ENCODE measurements at places on chromosomes 12 and 14. TPM values are rescaled to one million over a fixed set of nuclear protein-coding genes. Genes with fewer than 3 reads are reported as not detected.

DNA sequence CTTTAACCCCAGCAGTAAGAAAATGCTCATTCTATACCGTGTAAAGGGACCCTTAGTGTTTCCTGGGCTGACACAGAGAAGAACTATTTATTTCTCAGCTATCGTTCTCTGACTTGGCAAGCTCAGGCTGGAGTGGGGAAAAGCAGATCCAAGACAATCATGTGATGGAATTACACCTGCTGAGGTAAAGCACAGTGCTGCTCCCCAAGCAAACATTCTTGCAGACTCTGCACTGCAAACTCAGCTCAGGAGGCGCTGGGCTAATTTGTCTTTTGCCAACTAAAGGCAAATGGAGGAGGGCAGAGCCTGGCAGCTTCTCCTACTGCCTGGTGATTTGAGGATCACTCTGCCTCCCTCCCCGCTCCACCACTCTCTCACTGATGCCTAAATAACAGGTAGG, 57.8 kb upstream of the FUT8 start:
- no peak for DNase-seq

DNA sequence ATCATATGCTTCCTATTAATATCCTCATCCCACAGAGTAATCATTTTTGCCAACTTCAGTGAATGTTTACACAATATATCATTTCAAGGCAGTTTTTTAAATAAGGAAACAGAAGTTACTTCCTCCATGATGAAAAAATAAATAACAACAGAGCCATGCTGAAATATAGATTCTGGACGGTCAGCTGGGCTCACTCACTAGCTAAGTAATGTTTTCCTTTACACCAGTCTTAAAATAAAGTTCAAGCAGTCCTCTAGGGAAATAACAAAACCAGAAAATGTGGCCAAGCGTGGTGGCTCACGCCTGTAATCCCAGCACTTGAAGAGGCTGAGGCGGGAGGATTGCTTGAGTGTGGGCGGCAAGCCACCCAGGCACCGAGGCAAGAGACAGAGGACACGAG, 28.7 kb downstream of the AICDA start:
- DNase-seq, result no peak

DNA sequence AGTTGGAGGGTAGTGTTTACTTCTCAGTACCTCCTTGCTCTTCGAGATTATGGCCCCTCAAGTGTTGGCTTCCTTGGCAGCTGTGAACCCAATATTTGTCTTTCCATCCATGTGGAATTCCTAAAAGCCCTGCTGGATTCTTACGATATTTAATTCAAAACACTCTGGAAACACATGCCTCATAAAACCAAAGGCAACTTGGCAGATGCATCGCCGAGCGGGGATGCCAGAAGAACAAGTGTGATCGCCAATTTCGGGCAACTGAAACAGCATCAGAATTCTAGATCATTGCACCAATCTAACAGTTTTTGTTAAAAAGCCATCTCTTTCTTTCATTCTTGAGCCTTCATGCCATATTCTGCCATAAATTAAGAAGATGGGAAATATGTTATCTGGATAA, 934.4 kb downstream of the AACS start:
- no peak for DNase-seq

- no peak for DNase-seq
Observed at GRCh38 chr14:69803753-69804152, 6.7 kb upstream of the SLC10A1 start.

DNA sequence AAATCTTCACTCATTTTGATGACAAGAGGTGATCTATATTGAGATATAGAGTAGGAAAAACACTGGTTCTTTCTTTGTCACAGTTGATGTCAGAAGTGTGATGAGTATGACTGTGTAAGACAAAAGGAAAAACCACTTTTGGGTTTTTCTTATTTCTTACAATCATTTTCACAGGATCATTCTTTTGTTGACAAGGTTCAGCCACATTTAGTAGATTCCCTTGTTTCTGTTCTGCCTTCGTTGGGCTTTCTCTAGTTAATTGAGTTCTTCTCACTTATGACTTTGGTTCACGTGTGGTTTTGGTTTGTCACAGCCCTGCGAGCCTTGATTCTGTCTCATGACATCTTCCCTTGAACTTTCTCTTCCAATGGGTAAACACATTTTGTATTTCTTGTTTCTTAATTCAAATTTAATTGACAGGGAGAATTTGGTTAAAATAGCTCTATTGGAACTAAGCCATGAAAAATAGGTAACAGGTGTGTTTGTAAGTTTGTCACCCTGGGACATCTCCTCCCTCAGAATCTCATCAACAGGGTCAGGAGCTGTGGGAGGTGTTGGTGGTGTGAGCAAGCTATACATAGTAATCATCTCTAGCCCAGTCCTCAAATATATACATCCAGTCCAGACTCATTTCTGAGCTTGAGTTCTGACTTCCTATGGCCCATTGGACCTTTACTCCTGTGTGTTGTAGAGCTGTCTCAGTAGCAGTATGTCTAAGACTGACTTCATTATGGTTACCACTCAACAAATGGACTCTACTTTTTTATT, 255.3 kb downstream of the BMP4 start:
- DNase-seq, result no peak

GRCh38 chr14:79573486-79573885, 637.8 kb downstream of the DIO2 start:
- no peak for DNase-seq

GRCh38 chr12:13170892-13171490, 25.5 kb upstream of the EMP1 start:
- no peak for DNase-seq

DNA sequence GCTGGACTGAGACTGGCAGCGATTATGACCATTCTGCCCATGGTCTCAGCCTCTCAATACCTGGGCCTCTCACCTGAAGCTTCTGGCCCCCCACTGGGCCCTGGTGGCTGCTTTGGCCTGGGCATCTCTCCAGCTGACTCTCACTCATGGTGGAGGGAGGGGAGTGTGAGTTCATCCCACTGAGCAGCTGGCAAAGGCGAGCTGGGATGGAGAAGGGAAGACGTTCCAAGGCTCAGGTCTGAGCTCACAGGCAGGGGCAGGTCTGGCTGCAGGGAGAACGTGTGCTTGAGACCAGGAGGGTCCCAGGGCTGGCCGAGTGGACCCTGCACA, 103.5 kb downstream of the TMEM121 start:
- DNase-seq, result no peak

DNA sequence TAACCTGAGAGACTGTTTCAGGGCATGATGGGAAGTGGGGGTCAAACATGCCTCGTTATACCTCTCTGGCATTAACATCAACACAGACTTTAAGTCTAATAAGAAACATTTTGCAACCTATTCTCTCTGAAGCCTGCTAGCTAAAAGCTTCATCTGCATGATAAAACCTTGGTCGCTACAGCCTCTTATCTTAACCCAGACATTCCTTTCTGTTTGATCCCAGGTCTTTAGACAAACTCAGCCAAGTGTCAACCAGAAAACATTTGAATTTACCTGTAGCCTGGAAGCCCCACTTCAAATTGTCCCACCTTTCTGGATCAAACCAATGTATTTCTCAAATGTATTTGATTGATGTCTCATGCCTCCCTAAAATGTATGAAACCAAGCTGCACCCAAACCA, 9.1 kb downstream of the PPP2R3C start:
- DNase-seq, result no peak

Gene SLC4A8
- total RNA-seq, result not detected

Gene CFAP54
- 0.14 TPM for total RNA-seq

Gene SRRM4
- 0.10 TPM for total RNA-seq

Gene ATF7IP
- total RNA-seq, result 28.5 TPM
